ENCODE measurements at places on chromosomes 4 and X. TPM values are rescaled to one million over a fixed set of nuclear protein-coding genes. Genes with fewer than 3 reads are reported as not detected.

DNA sequence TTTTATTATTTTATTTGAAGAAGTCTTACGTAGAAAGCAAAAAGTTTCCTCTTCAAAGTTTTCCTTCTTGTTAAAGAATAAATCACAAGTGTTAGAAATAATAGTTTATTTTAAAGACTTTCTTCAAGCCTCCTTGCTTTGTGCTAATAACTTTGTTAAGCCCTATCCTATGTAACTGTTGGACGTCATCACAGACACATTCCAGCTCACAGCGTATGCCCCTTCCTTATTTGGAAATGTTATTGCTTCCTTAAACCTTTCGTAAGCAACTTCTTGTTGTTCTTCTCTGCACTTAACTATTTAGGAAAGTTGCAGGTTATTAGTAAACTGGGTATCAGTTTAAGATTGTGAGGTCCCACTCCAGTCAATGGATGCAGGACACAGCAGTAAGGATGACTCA lies 7.6 kb upstream of the SRD5A3 start:
- no peak overlapping the region for H3K27ac ChIP-seq
- no peaks in the 10 kb centered on the region for H3K4me1 ChIP-seq
- H3K27me3 ChIP-seq = peaks cover 6% of the 10 kb centered on the region
- no peaks in the 10 kb centered on the region for H3K36me3 ChIP-seq

DNA sequence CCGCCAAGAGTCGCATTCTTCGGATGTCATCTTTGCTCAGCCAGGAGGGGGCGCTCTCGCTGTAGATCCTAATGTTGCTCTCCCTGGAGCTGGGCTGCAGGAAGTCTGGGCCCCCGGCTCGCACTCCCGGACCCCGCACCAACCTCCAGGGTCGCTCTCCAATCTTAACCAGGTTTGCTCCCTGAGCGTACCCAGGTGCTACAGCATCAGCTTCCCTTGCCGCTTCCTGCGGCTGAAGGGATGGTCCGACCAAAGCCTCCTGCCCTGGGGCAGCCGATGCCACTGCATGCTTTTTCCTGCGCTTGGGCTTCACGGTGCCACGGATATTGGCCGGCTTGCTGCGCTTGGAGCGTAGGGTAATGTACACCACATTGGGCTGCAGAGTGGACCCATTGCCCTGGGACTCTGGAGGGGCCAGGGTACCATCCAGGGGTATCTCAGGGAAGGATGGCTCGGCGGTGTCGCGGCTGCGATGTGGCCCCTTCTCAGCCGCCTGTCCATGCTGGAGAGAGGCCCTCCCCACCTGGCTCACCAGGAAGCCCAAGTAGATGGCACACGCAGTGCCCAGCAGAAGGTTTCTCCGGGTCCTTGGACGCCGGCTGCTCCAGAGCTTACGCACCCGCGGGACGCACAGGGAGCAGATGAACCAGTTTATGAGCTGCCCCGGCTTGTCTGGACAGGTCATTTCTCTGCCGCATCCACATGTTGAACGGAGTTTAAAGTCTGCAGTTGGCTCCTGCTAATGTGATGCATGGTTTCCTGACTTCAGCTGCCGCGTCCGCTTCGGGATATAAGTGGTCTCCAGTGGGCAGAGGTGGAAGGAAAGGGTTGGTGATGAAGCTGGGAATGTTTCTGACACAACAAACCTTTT lies 1.9 kb downstream of the GASK1B start:
- DNase-seq = no peak
- peak overlapping the region; percentile 74 for H3K27ac ChIP-seq
- H3K36me3 ChIP-seq = peaks cover 4% of the 10 kb centered on the region
- H3K4me1 ChIP-seq = peaks cover 27% of the 10 kb centered on the region
- no peaks in the 10 kb centered on the region for H3K27me3 ChIP-seq

- no peaks in the 10 kb centered on the region for H3K36me3 ChIP-seq
- H3K27me3 ChIP-seq = no peaks in the 10 kb centered on the region
- no peak overlapping the region for H3K4me3 ChIP-seq
- peak; percentile 21 for DNase-seq
- H3K27ac ChIP-seq = no peak overlapping the region
- H3K4me1 ChIP-seq = no peaks in the 10 kb centered on the region
These were observed 7.0 kb upstream of the XKRX start for GRCh38 chrX:100935767-100936166.

GRCh38 chr4:76680952-76681351 lies 217.0 kb downstream of the SOWAHB start:
- no peak overlapping the region for H3K27ac ChIP-seq
- DNase-seq = no peak
- no peak overlapping the region for H3K4me3 ChIP-seq
- H3K27me3 ChIP-seq = no peaks in the 10 kb centered on the region
- no peaks in the 10 kb centered on the region for H3K36me3 ChIP-seq
- peaks cover 15% of the 10 kb centered on the region for H3K4me1 ChIP-seq

DNA sequence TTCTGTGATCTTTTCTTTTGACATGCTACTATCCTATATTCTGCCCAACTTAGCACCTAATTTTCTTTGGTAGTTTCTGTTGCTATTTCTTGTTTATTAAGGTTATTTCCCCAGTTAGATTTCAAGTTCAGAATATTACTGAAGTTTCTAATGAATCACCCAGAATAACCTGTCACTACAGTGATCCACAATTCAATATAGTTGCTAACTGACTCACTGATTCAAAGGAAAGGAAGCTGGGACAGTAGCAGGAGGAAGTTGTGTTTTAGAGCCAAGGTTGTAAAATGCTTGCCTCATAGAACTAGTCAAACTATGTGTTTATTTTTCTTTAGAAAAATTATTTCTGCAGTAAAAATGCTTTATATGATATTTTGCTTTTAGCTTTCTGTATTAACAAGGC lies 37.4 kb downstream of the PAK3 start:
- no peak overlapping the region for H3K27ac ChIP-seq
- H3K4me1 ChIP-seq = no peaks in the 10 kb centered on the region
- no peaks in the 10 kb centered on the region for H3K36me3 ChIP-seq
- DNase-seq = no peak
- peaks cover 10% of the 10 kb centered on the region for H3K27me3 ChIP-seq

- DNase-seq = peak; percentile 26
- H3K27ac ChIP-seq = no peak overlapping the region
- no peaks in the 10 kb centered on the region for H3K27me3 ChIP-seq
- no peaks in the 10 kb centered on the region for H3K4me1 ChIP-seq
- H3K36me3 ChIP-seq = peaks cover 6% of the 10 kb centered on the region
These were observed 18.5 kb downstream of the NELFA start for GRCh38 chr4:1990348-1990645.

GRCh38 chr4:118345813-118346212 lies 7.0 kb downstream of the PRSS12 start:
- no peak overlapping the region for H3K27ac ChIP-seq
- no peaks in the 10 kb centered on the region for H3K36me3 ChIP-seq
- no peak overlapping the region for H3K4me3 ChIP-seq
- no peak for DNase-seq
- H3K27me3 ChIP-seq = no peaks in the 10 kb centered on the region

- no peaks in the 10 kb centered on the region for H3K27me3 ChIP-seq
- peak; percentile 19 for DNase-seq
- H3K4me3 ChIP-seq = no peak overlapping the region
- no peaks in the 10 kb centered on the region for H3K36me3 ChIP-seq
- H3K4me1 ChIP-seq = no peaks in the 10 kb centered on the region
- no peak overlapping the region for H3K27ac ChIP-seq
These were observed 51.8 kb upstream of the DUX4 start for GRCh38 chr4:190121759-190122158.

DNA sequence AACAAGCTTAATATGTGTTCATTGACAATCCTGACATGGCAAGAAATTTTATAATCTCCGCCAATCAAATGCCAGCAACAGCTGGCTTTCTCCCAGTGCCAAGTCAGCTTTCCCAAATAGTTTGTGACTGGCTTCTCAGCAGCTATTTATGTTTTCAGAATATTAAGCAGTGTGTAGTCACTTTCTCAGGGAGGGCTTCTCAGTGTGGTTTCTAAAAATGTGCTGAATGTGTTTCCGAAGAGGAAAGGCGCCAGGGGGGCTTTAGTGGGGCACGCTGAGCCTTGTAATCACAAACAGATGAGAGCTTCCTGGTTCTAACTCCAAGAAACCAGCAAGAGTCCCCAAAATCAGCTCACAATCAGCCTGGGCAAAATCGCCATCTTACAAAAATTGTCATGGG lies 258.7 kb upstream of the CPEB2 start:
- DNase-seq = peak; percentile 42
- H3K4me3 ChIP-seq = no peak overlapping the region
- no peak overlapping the region for H3K27ac ChIP-seq
- H3K4me1 ChIP-seq = no peaks in the 10 kb centered on the region
- H3K27me3 ChIP-seq = no peaks in the 10 kb centered on the region

The DMRTC1 gene
- total RNA-seq = not detected

The SLC38A5 gene
- 48.9 TPM for total RNA-seq

The ZNF280C gene
- 5.4 TPM for total RNA-seq
